Kidney capillary endothelial cell (primary cell): ENCODE measurements at places on chromosomes 5 and 9.
A peak's percentile ranks its signal among the peaks of the same experiment; 100 is the strongest.

DNA sequence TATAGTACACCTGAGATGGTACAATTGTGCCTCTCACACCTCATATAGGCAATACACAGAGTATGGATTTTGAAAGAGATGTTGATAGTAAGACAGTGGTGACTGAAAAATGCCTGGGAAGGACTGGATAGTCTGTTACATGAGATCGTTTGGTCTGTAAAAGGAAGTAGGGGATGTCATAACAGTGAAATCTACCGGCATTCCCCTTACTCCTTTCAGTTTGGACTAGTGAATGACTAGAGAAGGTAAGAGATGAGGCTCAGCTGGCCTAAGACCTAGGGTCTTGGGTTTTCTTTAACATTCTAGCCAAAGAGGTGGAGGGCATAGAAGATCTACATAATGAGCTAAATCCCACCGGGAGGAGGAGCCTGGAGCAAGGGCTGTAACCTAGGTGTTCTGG, 8.1 kb downstream of the TAL2 start:
- no peak for DNase-seq

DNA sequence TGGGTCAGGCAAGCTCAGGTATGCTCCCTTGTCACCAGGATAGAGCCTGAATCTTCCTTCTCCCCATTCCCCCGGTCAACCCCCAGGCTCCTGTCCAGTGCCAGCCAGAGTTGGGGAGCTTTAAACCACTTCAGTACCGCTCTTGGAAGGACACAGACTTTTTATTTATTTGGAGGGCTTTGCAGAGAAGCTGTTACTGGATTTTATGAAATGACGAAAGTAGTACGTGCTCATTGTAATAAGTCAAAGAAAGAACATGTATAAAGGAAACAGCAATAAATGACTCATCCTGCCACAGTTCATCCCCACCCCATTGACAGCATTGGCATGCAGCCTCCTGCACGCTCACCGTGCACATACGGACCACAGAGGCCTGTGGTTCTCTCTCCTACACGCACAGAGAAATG, 230.3 kb downstream of the AUH start:
- DNase-seq = peak; percentile 81

GRCh38 chr9:100731038-100731556, 153.2 kb downstream of the CAVIN4 start:
- DNase-seq = no peak

- DNase-seq = no peak
Measured at GRCh38 chr5:112647428-112647827, 90.3 kb upstream of the APC start.

DNA sequence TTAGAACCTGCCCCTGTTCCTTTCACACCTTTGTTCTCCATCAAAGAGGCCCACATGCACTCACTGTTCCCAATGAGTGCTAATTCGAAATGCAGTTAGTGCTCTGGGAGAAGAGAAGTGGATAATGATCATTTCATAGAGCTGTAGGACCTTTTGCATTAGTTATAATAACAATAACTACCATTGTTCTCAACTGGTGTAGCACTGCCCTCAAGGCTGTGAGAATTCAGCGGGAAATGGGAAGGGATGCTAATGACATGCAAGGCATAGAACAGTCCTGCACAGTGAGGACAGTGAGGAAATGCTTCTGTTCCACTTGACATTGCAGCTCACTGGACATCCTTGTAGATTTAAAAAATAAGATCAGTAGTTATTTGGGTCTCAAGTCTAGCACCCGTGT, 187.4 kb downstream of the FBXL7 start:
- DNase-seq = no peak

GRCh38 chr9:73880101-73880500, 617.0 kb upstream of the RORB start:
- DNase-seq = no peak

DNA sequence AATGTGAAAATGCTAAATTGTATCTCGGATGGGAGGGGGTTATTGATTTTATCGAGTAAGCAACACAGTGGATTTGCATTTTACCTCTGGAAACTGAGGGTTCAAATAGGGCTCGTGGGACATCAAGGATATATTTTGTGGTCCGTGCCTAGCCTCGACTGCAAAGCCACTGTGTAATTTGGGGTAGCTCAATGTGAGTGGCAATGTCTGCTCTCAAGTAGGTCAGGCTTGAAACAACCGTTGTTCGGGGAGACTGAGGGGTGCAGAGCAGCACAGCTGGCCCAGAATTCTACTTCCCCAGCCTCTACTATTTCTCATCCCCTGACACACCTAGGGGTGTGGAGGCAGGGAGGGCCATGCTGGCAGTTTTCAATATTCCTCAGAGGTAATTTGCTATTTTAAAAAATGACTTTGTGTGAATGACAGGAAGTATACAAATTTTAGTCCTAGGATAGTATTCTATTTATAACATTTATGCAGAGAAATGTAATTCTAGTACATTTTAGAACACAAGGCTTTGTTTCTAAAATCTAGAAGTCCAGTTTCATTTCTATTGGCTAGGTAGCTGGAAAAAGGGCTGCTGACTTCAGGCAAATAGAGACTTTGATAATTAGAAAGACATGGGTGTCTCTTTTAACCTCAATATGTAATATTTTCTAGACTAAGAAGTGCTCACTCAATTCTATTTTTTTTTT, 1.4 kb upstream of the DAB2 start:
- DNase-seq = peak; percentile 42

DNA sequence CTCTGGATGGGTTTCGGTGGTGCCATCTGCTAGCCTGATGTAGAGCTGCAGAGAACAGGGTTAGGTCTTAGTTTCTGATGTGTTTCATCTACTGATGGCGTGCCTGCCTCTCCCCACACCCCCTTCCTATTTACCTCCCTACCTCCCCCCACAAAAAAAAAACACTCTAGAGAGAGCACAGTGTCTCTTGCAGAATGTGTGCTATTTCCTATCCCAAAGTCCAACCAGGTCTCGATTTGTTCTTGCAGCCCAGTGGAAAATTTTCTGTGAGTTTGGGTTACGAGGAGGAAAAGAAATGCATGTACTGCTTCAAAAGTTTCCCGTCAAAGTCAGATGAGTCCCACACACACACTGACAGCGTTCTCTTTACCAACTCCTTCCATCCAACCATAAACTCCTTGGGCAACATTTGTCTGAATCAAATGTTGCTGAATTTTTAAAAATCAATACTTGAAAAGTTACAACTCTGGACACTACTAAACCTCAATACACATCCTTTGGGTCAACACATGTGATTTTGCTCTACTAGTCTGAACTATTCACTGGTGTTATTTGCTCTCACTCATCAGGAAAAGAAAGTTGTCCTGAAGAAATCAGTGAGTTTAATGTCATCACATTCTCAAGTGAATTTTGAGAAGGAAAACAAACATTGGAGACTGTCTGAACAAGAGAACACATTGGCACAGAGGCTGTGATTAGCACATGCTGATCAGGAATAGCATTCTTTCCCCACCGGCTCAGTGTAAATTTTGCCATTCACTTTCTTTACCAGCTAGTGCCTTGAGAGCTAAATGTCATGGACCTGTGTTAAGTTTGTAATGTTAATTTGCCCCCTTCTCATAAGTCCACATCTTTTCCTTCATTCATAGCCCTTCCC, 84.1 kb downstream of the MAMDC2 start:
- DNase-seq = no peak

- no peak for DNase-seq
Measured at GRCh38 chr5:25688156-25688555, 1043.4 kb upstream of the CDH10 start.
